Activated naive CD4-positive, alpha-beta T cell treated with anti-CD3 and anti-CD28 coated beads, Interleukin-2, amount 50 U/mL, for 72 hours (primary cell): ENCODE measurements at places on chromosomes 4 and X. TPM values are rescaled to one million over a fixed set of nuclear protein-coding genes. Genes with fewer than 3 reads are reported as not detected.

The ATP2B3 gene
- not detected for total RNA-seq

The SULT1B1 gene
- total RNA-seq = 3.2 TPM

The SPATA4 gene
- 0.16 TPM for total RNA-seq

The SPANXN3 gene
- total RNA-seq = not detected

The SULT1E1 gene
- not detected for total RNA-seq

The CSAG1 gene
- total RNA-seq = not detected

The ADAM29 gene
- not detected for total RNA-seq

The PABPC4L gene
- not detected for total RNA-seq

The MAGED4 gene
- total RNA-seq = not detected

The NXF2 gene
- not detected for total RNA-seq

The SMIM10 gene
- 0.39 TPM for total RNA-seq

The FGFBP2 gene
- total RNA-seq = 5.6 TPM

The HPSE gene
- 17.4 TPM for total RNA-seq
